ENCODE measurements at places on chromosomes 4 and X.

GRCh38 chrX:109487640-109488039 is 5.8 kb upstream of the GUCY2F start:
- no peak for DNase-seq

GRCh38 chrX:44058339-44058738 is 85.1 kb upstream of the NDP start:
- no peak for DNase-seq

GRCh38 chr4:186709517-186709916 is 14.1 kb downstream of the FAT1 start:
- DNase-seq: no peak

DNA sequence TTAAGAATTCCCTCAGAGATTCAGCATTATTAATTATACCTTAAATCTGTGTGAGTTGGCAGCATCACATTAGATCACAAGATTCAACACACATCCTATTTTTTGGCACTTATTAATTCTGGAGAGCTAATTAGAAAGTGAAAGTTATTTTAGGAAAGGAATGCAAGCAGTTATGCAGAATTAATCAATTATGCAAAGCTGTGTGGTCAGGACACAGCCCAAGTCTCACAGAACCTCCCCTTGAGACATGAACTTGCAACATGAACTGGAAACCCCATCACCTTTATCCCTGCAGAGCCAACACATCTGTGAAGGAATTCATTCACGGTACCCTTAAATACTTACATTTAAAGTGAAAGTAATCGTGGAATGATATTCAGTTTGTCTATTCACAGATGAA is 80.5 kb downstream of the TSPAN5 start:
- DNase-seq: no peak

- DNase-seq: no peak
Observed at GRCh38 chrX:30735839-30736238, 82.6 kb downstream of the GK start.
